ENCODE measurements at places on chromosomes 5 and 9.

GRCh38 chr9:14906644-14907359, 3.4 kb downstream of the FREM1 start:
- DNase-seq = no peak

GRCh38 chr5:32794086-32794485, 83.0 kb downstream of the NPR3 start:
- no peak for DNase-seq

- DNase-seq = no peak
Measured at GRCh38 chr9:116308076-116308475, 154.5 kb downstream of the PAPPA start.

GRCh38 chr9:108283696-108284095, 572.1 kb downstream of the ACTL7B start:
- no peak for DNase-seq

DNA sequence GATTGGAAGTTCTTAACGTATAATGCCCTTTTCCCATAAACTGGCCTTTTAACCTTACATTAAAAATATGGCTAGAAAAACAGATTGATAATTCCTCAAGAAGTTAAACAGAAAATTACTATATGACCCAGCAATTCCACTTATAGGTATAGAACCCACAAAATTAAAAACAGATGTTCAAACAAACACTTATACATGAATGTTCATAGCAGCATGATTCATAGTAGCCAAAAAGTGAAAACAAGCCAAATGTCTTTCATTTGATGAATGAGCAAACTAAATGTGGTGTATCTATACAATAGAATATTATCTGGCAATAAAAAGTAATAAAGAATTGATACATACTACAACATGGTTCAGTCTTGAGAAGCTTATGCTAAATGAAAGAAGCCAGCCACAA, 35.5 kb downstream of the POU5F2 start:
- DNase-seq = no peak

Data from NCI-H2029 treated with DMSO at 0.1 percent for 48 hours (cell line).